ENCODE measurements at places on chromosomes 2 and 18.

- DNase-seq, result no peak
Observed at GRCh38 chr18:48027401-48027963, 97.0 kb upstream of the SMAD2 start.

DNA sequence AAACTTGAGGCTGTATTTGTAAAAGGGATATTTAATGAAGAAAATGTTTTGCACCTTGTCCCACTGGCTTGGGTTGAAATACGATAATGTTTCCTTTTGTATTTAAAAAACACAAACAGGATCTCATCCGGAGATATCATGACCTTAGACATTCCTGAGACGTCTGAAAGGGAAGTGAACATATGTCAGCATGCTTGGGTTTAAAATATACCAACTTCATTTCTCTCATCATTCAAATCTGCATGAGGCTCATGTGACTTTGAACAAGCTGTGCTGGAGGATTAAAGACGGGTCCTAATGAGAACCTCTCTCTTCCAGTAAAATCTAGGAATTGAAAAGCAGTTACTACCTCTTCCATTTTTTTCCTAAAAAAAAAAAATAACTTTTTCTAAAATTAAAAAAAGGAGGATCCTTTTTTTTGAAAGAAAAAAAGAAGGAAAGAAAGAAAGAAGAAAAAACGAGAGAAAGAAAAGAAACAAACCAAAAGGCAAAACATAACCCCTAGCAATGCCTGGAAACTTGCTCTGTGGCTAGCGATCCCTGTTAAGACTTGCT lies 106.8 kb upstream of the ZFP36L2 start:
- DNase-seq, result no peak

GRCh38 chr2:241771286-241772062 lies 5.1 kb upstream of the GAL3ST2 start:
- DNase-seq, result no peak

DNA sequence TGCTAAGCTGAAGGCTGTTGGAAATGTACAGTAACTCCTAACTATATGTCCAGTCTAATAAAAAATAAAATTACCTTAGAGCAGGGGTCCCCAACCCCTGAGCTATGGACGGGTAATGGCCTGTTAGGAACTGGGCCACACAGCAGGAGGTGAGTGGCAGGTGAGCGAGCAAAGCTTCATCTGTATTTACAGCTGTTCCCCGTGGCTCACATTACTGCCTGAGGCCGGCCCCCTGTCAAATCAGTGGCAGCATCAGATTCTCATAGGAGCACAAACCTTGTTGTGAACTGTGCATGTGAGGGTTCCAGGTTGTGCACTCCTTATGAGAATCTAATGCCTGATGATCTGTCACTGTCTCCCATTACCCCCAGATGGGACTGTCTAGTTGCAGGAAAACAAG lies 73.1 kb upstream of the CXCR4 start:
- no peak for DNase-seq

- no peak for DNase-seq
Observed at GRCh38 chr2:236113948-236114347, 54.2 kb downstream of the GBX2 start.

GRCh38 chr2:25453199-25453905 lies 111.6 kb upstream of the DNMT3A start:
- DNase-seq, result no peak

GRCh38 chr18:5891184-5891853 lies 4.0 kb downstream of the TMEM200C start:
- DNase-seq, result no peak

GRCh38 chr2:28419443-28420270 lies 27.0 kb downstream of the FOSL2 start:
- DNase-seq, result no peak

- DNase-seq, result no peak
Observed at GRCh38 chr2:23423873-23424680, 39.1 kb downstream of the KLHL29 start.

DNA sequence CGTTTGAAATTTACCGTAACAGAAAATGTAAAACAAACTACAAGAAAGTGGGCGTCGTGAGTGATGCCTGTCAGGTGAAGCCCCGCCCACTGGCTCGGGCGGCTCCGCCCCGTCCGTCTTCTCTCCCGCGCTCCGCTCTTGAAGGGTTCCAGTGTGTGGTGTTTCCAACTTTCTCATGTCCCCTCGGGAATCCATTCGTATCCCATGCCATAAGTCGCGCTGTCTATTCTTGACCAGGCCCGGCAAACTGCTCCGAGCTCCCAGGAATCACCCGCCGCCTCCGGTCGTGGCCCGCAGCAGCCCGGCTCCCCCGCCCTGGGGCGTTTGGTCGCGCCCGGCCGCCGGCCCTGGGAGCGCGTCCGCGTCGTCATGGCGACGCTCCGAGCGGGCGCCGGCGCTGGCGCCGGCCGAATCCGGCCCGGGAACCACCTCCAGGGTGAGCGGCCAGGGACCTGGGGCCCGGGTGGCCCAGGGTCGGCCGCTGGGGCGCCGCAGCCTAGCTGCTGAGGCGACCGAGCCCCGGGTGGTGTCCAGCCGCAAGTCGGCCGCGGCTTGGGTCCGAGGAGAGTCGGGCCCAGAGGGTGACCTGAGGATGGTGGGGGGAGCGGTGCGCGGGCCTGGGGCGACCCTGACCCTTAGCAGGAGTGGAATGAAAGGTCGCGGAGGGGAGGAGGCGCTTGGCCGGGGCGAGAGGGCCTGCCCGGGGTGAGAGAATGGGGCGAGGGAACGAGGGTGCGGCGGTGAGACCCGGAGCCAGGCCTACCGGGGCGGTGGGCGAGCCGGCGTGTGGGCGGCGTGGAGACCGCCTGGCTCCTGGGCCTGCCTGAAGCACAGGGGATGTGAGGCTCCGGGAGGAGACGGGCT lies at the start of gene CFAP221:
TSS of gene CFAP221 (plus strand) at position 375 of the 864 bp plus-strand sequence. CDS start 1,683 bp downstream, outside the sequence.
- peak; percentile 37 for DNase-seq

GRCh38 chr18:28183418-28184078 lies 6.6 kb upstream of the CDH2 start:
- DNase-seq, result no peak

DNA sequence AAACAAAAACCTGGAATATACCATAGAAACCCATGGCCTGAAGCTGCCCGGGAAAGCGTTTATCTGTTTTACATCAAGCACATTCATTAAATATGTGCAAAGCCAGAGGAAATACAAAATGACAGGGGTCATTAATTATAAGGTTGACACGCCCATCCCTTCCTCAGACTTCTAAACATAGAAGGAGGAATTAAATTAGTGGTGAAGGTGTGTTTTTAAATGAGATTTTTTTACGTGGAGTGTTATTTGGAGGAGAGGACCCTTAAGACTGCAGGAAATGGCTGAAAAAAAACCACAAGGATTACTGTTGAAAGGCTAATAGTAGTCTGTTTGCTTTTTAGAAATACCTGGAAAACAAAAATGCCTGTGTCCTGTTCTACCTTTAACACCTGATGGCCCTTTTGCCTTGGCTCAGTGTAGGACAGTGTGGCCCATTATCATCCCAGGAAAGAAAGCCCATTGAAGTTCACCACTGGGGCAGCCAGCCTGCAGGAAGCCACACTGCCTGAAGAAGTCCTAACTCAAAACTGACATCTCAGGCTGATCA lies 123.2 kb downstream of the EPHA4 start:
- no peak for DNase-seq

DNA sequence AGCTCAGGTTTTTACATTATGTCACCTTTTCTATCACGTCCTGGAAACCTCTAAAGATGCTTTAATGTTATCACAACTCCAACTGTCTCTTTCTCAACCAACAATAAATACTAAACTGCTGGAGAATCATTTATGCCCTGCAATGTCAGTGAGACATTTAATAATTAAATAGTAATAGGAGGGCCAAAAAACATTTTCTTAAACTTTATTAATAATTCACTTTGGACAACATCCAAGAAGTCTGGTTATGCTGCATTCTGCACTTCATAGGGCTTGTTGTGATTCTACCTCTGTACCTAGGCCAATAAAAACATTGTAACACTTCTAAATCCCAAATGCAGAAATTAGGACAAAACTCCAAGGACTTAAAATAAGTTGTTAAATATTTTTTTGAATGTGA lies 420.4 kb upstream of the LRRTM1 start:
- DNase-seq, result no peak

- DNase-seq, result no peak
Observed at GRCh38 chr2:168025487-168026202, 221.8 kb downstream of the STK39 start.

DNA sequence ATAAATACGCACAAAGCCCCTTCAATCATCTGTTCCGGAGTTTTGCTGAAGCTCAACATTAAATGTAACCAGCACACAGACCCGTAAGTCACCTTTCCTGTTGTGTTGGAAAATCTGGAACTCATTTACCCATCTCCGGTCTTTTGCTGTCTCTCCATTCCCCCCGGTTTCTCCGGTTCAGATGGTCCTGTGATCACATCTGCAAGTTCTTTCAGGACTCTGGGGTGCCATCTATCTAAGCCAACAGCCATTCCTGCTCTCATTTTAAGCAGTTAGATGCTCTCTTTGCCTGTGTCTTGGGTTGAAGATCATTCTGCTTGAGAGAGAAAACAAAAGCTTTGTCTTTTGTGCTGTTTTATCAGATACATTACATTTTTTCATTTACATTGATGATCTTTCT lies 91.7 kb upstream of the TGIF1 start:
- DNase-seq, result no peak
